ENCODE measurements at places on chromosomes 1 and 21.

GRCh38 chr21:42189860-42190485, 29.0 kb upstream of the ABCG1 start:
- no peak for DNase-seq

DNA sequence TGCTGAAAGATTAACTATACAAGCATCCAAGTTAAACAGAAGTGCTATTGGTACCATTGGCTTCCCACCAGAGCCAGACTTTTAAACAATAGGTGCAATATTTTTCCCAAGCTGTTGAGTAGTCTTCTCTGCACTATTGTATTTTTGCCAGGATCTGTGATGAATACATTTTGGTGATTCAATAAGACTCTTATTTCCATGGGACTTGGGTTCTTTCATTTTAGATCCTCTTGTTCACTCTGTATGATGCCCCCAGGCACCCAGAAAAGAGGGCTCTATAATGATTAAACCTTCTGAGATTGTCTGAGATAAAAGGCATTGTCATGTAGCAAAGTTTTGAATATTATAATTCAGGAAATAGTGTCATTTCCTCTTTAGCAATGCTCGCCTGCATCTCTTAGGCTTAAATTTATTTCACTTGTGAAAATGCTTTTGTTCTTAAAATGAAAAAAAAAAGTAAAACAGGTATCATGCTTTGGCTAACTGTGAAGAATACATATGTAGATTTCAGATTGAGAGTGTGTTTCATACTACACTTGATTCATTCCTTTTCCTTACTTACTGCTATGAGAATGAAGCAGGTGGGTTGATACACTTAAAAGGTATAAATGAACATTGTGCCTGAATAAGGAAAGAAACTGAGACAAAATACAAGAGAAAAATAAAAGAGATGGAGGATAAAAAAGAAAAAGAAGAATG, 275.0 kb downstream of the HMCN1 start:
- DNase-seq, result no peak

DNA sequence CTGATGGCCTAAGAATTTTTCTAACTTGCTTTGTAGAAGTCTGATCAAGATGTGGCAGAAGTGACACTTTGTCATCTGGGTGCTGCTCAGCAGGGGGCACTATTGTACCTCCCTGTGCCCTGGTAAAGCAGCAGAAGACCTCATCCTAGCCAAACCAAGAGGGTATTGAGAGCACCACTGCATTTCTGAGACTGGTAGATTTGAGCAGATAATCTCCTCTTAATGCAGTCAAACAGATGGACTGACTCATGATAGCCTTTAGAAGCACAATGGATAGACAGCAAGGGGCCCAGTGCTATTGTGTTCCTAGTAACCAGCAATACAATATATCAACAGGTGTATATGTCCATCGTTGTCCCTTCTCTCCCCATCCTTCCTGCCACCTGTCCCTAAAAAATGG, 5.7 kb downstream of the TPM3 start:
- no peak for DNase-seq

DNA sequence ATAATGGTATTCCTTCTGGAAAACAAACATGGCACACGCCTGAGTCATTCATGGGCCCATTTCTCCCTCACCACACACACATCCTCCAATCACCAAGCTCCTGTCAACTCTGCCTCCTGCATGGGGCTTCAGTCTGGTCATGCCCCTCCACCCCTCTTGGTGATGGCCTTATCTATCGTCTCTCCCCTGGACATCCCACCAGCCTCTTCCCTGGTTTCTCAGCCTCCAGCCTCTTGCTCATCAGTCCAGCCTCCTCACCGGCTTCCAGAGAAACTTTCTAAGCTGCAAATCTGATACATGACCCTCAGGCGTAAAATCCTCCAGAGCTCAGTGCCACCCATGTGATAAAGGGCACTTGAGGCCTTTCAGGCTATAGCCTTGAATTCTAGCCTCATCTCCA, 243.9 kb downstream of the FOXD2 start:
- DNase-seq, result no peak

DNA sequence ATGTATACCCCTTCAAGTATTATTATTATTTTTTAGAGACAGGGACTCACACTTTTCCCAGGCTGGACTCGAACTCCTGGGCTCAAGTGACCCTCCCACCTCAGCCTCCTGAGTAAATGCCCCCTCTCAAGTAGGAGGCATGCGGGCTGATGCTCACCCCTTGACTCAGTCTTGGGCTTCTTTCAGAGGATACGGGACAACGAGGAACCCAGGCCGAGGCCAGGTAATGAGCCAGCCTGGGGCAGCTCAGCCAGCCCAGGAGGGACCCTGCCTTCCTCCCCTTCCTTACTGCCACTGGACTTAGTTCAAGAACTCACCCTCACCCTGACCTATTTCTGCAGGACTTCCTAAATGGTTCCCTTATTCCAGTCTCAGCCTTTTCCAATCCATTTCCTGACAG, 198.0 kb upstream of the MAP1LC3C start:
- no peak for DNase-seq

DNA sequence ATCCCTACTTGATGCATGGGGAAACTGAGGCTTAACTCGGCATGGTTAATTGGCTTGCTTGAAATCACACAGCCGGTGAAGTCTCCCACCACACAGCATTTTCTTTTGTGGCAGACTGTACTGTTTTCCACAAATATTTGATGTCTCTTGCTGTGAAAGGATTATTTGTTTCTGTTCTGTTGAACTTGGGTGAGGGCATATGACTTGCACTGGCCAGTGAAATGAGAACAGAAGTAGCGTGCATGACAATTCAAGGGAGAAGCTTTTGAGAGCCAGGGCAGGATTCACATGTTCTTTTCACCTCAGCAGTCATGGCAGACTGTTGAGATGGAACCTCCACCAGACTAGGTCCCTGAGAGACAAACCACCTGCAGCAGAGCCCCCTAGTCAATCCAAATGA, 11.7 kb upstream of the AK2 start:
- DNase-seq, result no peak

Data from urothelium cell line (cell line).